HS-27A (cell line): ENCODE measurements at places on chromosomes 3 and 15.
A peak's percentile ranks its signal among the peaks of the same experiment; 100 is the strongest.

GRCh38 chr3:106263011-106263410, 394.2 kb upstream of the CBLB start:
- no peak for DNase-seq

DNA sequence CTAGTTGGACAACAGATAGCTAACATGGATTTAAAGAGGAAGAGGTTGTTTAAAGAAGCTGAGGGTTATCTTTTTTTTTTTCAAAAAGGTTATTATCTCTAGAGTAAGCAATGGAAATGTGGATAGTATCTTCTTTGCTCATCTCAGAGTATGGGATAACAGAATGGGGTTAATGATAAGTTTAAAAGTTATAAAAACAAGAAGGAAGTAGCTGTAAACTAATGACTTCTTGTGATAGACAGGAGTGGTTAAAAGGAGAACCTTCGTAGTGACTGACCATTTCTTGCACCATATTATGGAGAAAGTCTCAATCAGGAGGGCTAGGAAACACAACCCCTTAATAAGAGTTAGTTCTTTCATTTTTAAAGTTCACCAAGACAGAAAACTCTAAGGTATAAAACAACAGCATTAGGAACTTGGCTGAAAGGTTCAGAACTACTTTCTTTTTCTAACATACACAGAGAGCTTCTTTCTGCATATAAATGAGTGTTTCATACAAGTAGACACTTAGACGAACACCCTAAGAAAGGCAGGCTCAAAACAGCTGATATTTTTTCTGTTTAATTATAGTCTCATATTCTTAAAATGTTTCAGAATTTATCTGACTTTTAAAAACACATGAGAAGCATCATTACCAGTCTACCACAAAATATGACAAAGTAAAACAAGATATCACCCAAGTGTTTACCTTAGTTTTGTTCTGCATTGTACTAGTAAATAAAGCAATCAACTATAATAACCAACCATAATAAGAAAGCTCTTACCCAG, 140.0 kb downstream of the MEIS2 start:
- DNase-seq, result no peak

- DNase-seq, result no peak
These were observed 323.6 kb upstream of the CTDSPL start for GRCh38 chr3:37537914-37538691.

DNA sequence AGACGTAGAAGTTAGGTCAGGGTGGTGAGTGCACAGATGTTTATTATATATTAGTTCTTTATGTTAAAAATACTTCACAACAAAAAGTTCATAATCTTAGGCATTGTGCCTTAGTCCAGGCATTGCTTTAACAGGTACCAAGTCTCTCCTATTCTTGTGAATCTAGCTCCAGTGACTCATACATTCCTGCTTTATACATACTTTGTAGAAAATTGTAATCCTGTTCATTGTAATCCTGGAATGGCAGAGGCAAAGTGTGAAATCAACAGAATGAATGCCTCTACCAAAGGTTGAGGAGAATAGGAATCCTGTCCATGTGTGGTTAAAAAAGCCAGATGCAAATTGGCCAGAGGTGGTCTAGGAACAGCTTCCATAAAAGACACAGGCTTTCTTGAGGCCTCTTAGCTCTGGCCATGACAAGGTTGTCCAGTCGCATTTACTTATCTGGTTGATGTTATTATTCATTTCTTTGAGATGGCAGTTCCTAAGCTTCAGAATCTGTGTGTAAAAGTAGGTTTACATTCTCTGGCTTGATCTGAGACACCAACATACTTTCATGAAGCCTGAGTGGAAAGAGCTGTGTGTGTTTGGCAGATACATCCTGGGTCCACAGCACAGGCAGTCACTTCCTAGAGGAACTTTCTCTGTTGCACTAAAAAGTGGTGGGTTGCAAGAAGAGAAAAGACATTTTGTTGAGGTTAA, 109.0 kb downstream of the CDIN1 start:
- DNase-seq, result peak; percentile 11

DNA sequence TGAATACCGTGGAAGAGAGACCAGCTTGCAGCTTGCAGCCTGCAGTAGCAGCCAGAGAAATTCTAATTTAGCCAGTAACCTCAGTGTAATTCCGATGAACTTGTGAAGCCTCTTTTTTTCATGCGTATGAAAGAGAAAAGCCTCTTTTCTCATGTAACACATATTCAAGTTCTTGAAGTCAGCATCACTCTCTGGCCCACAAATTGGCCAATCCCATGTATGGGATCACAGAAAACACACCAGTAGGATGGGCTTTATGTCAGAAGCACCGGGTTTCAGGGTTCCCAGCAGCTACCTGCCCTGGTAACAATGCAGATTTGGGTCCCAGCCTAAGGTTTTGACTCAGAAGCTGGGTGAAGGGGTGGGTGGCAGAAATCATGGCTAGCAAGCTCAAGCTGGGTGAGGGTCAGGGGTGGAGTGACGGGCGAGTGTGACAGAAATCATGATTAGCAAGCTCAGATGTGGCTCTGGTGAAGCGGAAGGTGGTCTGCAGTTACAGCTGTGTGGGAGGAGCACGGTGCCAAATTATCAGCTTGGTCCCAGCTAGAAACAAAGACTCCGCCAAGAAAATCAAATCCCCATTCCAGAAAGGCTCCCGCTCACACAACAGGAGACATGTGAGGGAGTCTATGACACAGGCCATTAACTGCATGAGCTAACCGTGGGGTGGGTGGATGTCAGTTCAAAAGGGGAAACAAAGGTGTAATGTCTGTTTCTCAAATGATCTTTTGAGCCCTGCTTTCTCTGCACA, 86.6 kb downstream of the SNRK start:
- no peak for DNase-seq

GRCh38 chr3:186994000-186994955, 64.0 kb downstream of the ST6GAL1 start:
- DNase-seq, result no peak

- no peak for DNase-seq
These were observed 322.2 kb downstream of the SLC9A9 start for GRCh38 chr3:143526011-143526545.

DNA sequence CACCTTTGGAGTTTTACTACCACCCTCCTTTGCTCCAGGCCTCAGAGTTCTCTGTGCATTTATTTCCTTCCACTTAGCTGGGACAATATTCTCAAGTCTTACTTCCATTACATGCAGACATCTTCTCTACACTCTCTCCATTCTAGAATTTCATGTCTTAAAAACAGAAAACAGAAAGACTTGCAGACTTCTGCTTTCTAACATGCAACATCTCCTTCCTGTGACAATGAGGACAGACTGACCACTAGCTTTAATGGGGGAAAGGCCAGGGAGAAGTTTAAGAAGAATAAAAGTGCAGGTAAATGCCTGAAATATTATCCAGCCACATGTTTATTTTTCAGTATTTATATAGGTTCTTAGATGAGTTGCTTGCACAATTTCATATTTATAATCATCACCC, 17.1 kb upstream of the CSTA start:
- DNase-seq, result no peak

DNA sequence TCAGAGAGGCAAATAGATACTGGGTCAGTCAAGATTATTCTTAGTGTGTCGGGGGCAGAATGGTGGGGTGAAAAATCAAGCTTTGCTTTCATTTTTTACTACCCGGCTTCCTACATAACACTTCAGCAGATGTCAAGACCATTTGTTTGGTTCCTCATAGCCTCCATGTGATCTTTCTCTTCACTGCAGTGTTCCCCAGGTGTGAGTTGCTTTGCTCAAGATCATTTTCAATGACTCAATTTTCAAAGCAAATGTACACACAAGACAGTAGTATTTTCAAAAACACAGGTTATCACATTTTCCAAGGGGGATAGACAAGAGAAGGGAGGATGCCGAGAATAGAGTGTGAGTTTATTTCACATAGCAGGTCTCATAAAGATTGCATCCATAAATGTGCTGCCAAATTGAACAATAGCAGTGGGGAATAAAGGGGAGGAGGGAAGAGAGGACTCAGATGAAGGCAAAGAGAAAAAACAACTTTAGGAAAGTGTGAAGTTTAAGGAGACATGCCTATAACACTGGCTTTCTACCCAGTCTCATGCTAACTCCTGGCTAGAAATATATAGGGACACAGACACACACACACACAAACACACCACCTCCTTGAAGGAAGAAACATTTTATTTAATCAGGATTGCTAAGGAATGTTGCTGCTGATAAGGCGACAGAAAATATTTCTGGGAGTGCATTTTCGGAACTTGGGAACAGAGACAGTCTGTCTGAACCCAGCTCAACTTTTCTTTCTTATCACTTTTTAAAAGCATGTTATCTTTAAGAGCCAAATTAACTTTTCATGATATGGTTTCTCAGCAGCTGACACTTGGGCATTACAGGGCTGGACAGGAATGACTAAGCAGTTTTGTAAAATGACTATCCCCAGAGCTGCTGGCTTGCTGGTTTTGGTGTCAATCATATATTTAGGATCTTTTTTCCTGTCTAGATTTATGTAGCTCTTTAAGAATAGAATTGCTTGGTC, 402.4 kb downstream of the RBMS3 start:
- DNase-seq, result no peak

GRCh38 chr15:56042498-56042897, 49.1 kb upstream of the NEDD4 start:
- no peak for DNase-seq

GRCh38 chr3:173742491-173742890, 344.9 kb downstream of the NLGN1 start:
- no peak for DNase-seq

DNA sequence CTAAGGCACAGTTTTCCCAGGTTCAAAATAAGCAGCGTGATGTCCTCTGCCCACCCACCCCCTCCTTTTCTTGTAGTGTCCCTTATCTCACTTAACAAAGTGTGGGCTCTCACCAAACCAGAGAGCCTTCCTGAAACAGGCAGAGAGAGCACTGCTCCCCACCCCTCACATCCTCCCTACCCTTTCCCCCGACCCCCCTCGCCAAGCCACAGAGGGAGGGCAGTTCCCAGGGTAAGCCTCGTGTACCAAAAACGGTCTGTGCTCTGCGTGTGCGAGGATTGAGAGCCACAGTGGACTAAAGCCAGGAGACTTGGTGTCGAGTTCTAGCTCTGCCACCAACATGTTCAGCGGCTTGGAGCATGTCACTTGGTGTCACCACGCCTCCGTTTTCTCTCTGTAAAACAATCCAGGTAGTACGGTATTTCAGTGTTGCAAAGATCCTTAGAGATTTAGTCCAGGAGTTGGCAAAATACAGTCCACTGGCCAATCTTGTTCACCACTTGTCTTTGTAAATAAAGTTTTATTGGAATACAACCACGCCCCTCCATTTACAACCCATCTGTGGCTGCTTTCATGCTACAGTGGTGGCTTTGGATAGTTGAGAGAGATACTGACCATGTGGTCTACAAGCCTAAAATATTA, 249.9 kb downstream of the OPA1 start:
- no peak for DNase-seq

DNA sequence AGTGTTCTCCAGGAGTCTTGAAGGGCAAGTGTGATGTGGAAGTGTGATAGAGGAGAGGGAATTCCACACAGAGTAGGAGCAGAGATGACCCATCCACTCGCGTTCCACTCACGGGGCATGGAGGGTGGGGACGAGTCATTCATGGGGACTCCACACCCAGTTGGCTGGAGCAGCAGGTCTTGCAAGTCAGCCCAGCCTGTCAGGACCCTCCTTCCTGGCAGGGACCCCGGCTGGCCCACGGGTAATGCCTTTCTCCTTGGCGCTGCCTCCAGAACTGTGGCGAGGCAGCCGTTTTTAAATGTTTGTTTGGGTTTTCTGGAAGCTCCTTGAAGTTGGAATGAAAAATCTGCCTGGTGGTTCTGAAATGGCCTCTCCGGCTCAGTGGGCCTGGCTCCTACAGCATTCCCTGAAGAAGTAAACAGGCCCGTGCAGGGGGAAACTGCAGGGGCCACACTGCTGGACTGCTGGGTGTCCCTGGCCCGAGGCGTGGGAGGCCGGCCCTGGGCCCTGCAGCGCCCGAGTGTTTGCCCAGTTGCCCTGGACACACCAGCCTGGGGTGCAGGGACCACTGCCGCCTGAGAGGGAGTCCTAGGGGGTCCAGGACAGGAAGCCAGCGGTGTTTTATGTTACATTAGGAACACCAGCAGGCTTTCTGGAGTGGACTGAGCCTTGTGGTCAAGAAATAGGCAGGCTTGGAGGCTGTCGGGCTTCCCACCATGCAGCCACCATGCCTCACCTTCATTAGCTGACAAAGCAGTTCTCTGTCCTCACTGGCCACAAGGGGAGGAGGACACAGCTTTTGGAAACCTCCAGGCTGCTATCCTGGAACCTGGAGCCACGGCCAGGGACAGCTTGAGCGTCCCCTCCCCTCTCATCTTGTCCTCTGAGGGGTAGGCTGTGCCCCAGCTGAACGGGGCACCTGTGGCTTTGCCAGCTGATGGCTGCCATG, 61.3 kb downstream of the CEMIP start:
- DNase-seq, result no peak

DNA sequence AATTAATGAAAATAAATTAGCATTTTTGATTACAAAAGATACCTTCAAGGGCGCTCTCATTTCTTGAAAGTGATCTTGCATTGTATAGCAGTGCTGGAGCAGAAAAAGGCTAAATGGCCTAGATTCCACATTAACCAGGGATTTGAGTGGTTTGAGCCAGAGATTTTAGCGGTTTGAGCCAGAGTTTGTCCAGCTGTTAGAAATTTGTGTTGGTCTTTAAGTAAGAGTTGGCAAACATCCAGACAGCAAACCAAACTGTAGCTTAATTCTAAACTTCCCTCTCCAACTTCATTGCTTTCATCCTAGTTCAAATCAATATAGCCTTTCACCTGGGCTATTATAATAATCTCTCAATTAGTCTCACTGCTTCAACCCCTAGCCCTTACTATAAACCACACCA, 351.7 kb downstream of the IGSF11 start:
- no peak for DNase-seq

DNA sequence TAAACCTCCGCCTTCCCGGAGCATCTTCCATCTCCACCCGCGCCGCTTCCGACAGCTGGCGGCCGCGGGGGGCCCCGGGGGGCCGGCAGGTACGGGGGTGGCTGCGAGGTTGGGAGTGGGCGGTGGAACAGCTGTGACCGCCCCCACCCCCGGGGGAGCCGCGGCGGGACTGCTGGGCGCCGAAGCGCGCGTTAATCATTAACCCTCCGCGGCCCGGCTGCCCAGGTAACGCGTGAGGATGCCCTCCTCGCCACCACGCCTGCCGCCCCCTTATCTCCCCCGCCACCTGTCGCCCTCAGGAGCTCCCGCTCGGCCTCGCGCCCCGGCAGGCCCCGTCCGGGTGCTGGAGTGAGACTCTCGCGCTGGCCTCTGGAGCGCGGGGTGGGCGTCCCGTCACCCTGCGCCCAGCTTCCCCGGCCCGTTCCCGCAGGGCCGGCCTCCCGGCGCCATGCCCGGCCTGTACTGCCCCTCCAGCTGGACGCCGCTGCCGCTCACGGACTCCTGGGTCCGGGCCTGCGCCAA, 757 bp downstream of the VWA5B2 start:
- DNase-seq, result no peak

GRCh38 chr3:29644956-29645636, 364.2 kb downstream of the RBMS3 start:
- DNase-seq, result no peak

- DNase-seq, result no peak
These were observed 330.2 kb downstream of the EPHB1 start for GRCh38 chr3:135125171-135125801.

GRCh38 chr3:25557694-25558093, 107.0 kb downstream of the TOP2B start:
- DNase-seq, result no peak

- no peak for DNase-seq
These were observed 96.3 kb downstream of the STT3B start for GRCh38 chr3:31629054-31629453.
